ENCODE measurements at places on chromosomes 2 and 18.

- DNase-seq, result no peak
These were observed 346.3 kb upstream of the TNP1 start for GRCh38 chr2:217206016-217206725.

GRCh38 chr2:26477911-26478253, at the start of gene OTOF:
TSS of gene OTOF (minus strand) at chr2:26478124.
- no peak for DNase-seq

- DNase-seq, result no peak
These were observed 24.2 kb downstream of the LIPG start for GRCh38 chr18:49585781-49586663.

DNA sequence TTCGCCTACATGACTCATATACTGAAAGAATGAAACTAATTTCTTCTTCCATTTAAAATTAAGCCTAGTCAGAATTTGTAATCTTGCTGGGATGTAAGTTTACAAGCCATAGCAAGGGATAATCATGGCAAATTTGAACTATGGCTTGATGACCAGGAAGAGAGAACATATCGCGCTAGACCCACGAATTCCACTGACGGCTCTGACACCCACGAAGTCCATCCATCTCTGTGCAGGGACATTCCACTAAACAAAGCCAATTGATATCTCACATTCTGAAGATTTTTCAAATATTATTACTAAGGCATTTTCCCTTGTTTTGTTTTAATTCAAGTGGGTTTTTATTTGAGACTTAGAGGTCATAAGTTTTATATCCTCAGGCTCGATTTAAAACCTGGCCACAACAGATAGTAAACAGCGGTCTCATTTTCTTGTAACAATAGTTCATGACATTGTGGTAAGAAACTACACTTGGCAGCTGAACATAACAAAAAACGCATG, 113.0 kb downstream of the QPCT start:
- DNase-seq, result no peak

DNA sequence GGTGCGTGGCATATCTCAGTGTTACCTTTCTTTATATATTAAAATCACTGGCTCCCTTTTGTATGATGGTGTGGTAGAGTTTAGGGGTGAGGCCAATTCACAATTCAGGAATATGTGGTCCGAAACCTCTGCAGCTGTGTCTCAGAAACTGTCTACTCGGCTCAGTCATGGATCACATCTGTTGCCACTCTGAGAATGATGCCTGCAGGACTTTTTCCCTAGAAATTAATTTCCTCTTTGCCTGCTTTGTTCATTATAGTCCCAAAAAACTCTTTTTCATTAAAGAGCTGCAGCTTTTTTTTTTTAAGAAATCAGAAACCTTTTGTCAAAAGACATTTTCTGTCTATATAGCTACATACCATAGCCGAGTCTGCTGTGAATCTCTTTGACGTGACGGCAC, 104.9 kb upstream of the NFATC1 start:
- no peak for DNase-seq

Measured in iPS DF 19.7 (cell line).